Fibroblast of skin of right quadriceps (primary cell): ENCODE measurements at places on chromosomes 7 and 10.
A peak's percentile ranks its signal among the peaks of the same experiment; 100 is the strongest.

DNA sequence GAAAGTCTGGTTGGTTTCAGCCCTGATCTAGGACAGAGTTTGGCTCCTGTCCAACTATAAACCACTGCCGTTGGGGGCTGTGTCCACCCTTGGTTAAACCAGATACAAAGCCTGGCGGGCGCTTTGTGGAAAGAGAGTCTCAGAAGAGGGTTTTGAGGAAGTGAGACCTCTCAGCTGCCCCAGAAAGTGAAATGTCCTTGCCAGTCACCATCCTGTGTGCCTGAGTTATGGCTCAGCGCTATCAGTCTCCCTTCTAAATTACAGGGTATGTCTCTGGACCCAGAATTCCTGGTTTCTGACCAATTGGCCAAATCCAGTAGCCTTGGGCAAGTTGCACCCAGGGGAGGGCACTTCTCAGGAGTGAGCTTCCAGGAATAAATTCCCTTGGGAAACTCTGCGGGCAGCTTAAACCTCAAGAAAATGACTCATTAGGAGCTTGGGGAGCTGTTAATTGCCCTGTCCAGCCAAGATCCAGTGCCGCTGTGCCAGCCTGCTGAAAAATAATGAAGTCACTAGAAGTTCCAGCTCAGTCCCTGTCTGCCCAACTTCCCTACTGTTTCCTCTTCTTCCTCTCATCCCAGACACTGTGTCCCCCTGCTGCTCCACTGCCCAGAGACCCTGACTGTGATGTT lies 66.7 kb upstream of the PDZD8 start:
- DNase-seq, result peak; percentile 96

GRCh38 chr10:50604049-50604640 lies 19.6 kb downstream of the SGMS1 start:
- DNase-seq, result peak; percentile 68

- DNase-seq, result peak; percentile 48
Measured at GRCh38 chr7:73811760-73812168, 19.0 kb upstream of the CLDN4 start.

GRCh38 chr7:28503396-28503795 lies 91.1 kb downstream of the CREB5 start:
- DNase-seq, result no peak

GRCh38 chr7:23895666-23896096 lies 185.7 kb downstream of the STK31 start:
- DNase-seq, result peak; percentile 75

- DNase-seq, result peak; percentile 86
Measured at GRCh38 chr7:75716992-75717626, 21.6 kb downstream of the HIP1 start.

DNA sequence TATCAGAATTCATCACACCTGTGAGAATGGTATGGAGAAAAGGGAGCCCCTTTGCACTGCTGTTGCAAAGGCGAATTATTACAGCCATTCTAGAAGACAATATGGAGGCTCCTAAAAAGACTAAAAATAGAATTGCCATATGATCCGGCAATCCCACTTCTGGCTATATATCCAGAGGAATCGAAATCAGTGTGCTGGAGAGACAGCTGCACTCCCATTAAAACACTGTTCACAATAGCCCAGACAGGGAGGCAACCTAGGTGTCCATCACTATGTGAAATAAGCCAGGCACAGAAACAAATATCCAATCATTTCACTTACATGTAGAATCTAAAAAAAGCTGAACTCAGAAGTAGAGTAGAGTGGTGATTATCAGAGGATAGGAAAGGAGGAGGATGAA lies 26.0 kb upstream of the GJD4 start:
- no peak for DNase-seq

- DNase-seq, result no peak
Measured at GRCh38 chr10:104197364-104197763, 34.8 kb downstream of the CFAP43 start.

DNA sequence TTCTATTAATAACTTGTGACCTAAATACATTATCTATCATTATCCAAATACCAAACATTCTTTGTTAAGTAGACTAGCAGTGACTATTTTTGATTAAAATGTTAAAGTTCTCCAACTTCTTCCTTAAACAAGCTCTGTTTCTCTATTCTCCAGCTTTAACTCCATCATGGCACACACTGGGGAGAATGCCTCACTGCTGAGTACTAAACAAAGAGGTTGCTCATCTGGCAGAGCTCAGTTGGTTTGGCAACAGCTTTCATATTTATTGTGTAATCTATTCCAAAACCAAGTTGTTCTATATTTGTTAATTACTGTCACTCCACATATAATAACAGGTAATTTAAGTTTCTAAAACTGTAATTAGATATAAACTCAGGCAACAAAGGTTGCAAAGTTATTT lies 89.6 kb downstream of the USP6NL start:
- peak; percentile 6 for DNase-seq

DNA sequence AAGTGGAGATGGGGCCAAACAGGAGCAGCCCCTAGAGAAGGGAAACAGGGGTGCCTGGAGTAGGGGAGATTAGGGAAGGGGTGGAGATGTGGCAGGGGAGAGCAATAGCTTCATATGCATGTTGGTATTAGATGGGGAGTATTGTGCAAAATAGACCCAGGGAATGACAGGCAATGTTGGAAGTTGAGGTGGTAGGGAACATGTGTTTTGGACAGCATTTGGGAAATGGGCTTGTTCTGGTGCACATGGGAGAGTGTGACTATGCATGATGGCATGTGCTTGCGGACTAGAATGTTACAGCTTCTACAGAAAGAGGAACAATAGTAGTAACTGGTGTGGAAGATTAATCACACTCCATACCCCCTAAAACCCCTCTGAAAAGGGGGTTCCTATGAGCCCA lies 10.4 kb downstream of the PAX2 start:
- no peak for DNase-seq
